ENCODE measurements at places on chromosomes 7 and 10.

DNA sequence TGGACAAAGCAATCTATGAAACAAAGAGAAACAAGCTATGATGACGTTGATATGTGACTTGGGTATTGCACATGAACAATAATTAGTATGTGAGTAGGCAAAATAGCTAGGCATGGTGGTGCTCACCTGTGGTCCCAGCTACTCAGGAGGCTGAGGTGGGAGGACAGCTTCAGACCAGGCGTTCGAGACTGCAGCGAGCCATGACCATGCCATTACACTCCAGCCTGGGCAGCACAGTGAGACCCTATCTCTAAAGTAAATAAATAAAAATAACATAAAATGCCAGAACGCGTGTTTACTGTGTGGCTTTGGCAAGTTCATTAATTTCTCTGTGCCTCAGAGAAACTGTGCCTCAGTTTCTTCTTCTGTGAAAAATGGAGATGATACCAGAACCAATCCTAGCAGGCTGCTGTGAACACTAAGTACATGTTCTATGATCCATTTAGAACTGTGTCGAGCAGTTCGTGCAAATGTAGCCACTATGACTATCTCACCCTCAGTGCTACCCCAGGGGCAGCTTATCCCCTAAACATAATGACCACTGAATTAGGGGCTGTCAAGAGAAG, 9.3 kb upstream of the TNS3 start:
- DNase-seq, result no peak

DNA sequence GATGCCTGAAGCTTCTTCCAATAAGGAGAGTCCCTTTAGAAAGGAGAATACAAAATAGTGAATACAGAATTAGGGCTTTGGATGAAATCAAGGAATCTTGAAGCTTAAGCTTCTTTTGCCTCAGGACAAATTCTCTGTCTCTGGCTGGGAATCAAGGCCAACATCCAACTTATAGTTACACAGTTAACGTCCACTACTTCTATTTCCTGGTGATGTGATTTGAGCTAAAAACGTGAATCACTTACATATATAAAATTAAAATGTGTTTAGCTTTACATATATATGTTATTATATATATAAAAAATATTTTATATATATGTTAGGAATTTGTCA, 11.4 kb upstream of the INPP5F start:
- DNase-seq, result no peak

DNA sequence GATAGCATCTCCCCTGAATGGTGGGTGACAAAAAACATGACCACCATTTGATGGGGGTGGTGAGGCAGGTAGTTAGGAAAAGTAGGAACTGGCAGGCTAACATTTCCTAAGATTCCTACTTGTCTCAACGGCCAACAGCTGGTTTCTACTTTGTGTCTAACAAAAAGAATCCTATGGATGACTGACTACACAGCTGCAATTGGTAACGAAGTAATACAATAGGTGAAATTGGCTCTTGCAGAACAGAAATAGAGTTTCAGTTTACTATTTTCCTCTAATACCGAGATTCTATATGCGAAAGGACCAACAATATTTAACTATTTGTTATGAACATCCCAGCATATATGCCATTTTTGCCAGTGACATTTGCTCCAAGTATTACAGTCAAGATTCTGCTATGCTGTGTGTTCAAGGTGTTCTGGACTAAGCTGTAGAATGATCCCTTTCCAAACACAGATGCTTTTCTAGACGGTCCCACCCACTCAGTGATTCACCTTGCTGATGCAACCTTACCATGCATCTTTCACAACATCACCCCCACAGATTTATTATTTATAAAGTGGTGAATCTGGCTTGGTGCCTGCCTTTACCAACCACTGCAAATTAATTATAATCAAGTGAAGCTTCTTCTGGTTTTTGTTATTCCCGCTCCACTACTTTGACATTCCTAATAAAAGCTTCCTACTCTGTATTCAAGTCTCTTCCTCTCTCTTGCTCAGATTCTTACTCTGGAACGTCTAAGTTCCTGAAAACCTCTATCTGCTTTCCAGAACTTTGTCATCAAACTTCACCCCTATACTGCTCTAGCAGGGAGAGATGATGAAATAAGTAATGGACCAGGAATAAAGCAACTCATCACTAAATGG, 16.8 kb downstream of the BBIP1 start:
- DNase-seq, result no peak

DNA sequence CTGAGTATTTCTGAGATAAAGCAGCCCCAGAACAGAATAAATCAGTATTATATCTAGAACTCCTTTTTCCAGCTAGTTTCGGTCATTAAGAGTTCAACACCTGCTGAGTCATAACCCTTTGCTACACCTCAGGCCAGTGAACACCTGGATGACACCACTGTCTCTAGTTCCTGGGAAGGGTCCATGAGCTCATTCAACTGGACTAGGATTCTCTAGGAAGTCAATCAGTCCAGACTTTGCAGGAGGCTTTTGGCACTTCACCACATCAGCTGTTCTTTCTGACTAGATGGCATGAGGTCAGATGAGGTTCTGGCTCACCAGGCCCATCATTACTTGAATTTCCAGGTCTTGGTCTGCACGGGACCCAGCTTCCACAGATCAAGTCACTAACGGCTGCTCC, 11.7 kb downstream of the SLC39A12 start:
- no peak for DNase-seq

- no peak for DNase-seq
These were observed 8.9 kb upstream of the CTBP2 start for GRCh38 chr10:125169279-125169678.

- DNase-seq, result no peak
These were observed 394.7 kb upstream of the AKR1E2 start for GRCh38 chr10:4431114-4431863.

DNA sequence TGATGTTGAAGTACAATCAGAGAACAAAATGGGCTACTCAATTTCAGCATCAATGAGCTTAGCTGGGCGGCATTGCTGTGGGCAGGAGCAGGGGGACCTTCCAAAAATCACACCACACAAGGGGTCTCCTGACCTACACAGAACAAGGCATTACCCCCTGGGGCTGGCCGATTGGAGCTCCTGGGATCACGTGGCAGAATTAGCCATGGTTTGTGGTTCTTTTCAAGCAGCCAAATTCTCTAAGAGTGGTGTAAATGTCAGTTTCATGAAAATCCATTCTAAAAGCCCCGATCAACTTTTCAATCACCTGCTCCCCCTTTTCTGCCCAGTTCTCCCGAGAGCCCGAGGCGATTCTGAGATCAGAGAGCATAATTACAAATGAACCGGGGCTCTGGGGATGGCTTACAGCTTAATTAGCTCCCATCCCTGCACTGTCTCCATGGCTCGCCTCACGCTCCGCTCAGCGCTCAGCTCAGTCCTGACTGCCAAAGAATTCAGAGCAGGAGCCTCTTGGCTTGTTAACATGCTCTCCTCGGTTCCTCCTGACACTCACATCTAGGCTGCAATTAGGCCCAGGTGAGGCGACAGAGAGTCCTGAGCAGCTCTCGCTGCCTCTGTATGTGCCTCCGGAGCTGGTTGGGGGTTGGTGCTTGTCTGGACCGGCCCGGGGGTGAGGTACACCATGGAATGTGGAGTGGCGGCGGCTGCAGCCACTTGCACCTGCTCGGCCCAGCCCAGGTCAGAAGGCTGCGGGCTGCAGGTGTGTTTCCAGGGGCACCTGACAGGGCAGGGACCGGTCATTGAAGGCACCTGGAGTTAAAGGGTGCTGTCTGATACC, 111.8 kb downstream of the WDR11 start:
- DNase-seq, result no peak

DNA sequence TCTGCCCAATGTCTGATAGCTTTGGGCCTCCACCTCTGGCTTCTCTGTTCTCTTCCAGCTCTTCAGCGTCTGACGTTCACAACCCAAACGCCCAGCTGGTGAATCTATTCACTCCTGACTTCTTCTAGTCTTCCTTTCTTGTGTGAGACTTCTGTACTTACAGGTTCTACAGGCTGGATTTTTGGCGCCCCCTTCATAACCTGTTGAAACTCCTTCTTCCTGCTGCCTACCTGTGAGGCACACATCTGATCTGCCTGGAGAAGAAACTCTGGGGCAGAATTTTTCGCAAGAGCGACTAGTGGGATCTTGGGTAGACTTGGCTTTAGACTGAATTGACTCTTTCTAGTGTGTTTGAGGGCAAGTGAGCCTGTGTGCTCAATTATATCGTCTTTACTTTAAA, 249.3 kb downstream of the REEP3 start:
- no peak for DNase-seq

GRCh38 chr10:117137911-117138642, at the start of gene VAX1:
Gene VAX1, minus strand, starts transcription at chr10:117138270. Its CDS starts 214 bp downstream, at chr10:117138056.
- DNase-seq, result no peak

DNA sequence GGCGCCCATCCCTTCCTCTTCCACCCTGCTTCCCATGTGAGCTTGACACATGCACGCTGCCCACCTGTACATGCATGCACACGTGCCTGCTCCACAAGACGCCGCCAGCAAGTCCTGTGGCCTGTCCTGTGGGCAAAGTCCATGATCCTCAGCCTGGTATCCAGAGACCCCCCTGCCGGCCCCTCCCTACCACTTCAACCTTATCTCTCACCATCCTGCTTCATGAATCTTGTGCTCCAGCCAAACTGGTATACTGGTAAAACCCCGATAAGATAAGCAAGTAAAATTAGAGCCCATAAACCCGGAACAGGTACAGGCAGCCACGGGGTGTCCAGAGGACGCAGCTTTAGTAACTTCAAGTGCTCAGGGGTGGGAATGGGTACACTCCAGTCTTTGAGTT, 11.8 kb upstream of the TBXAS1 start:
- DNase-seq, result no peak

- no peak for DNase-seq
These were observed 252.5 kb downstream of the PTEN start for GRCh38 chr10:88115968-88116367.

GRCh38 chr10:80491251-80492102, 37.4 kb downstream of the TSPAN14 start:
- no peak for DNase-seq

DNA sequence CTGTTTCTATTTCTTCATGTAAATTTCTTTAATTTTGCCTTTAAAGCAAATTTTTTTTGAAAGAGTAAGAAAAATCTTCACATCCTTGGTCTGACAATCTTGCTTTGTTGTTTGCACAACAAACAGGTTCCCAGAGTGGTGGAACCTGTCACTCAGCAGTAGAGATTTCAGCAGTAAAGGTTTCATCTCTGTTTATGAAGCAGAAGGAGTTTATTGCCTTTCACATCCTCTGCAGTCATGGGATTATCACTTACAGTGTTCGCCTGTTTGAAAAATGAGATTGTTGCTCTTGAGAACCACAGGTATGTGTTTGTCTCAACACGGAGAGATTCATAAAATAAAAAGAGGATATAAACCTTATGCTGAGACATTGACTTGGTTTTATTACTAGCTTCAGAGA, 342.6 kb downstream of the IPMK start:
- DNase-seq, result no peak

DNA sequence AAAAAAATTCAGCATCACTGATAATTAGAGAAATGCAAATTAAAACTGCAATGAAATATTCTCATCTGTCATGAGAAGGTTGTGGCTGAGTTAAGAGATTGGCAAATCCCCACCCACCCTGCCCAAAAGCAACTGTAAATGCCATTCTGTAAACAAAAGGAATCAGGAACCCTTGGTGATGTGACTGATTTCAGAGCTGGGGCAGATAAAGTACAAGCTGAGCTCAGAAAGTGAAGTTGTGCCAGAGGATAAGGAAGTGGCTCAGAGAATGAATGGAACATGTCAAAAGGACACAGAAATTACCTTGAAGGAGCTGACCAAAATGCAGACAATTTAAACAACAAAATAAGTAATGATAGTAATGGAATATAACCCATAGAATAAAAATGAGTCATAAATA, 32.7 kb upstream of the ARMS2 start:
- no peak for DNase-seq

- no peak for DNase-seq
These were observed 69.5 kb upstream of the PODXL start for GRCh38 chr7:131625817-131626372.

DNA sequence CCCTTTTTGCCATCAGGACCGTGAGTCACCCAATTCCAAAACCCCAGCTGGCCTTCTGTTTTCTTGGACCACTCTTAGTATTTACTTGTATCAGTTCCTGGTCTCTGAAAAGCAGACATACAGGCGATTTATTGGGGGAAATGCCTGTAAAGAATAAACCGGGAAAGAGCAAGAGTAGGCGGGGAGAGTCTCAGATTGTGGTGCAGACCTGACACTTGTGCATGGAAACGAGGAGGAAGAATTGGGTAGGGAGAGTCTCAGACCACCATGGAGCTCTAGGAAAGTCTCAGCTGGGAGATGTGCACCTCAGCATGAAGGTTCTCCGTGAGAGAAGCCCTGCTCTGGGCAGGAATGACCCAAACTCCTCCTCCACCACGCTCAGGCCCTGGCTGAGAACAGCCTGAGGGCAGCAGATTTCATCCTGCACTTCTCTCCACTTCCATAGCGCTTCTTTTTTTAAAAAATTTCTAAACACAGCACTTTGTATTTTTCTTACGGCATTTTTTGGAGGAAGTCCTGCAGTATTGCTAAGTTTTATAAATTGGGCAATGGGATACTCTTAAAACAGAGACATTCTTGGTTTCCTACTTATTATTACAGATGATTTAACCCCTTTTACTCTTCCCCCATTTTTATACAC, 6.1 kb upstream of the TASOR2 start:
- DNase-seq, result no peak

DNA sequence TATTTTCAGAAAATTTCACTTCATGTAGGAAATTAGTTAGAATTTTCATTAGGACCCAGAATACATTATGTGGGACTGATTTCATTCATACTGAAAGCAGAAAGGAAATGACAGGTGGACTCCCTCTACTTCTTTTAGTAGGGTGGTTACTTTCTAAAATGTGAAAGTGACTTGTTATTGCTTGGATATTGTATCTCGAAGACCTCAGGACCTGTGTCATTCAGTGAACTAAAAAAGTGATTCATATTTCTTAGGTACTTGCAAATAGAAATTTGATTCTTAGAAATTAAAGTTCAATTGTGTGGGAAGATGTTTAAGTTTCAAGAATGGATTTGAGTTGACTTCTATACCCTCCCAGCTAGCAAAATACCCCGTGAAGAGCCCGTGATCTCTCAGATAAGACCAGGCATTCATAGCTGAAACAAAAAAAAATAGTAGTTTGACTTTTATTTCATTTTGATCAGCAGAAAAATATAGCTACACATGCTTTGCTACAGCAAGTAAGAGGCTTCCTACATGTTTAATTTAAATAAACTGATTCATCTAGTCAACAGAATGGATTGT, 1037.1 kb downstream of the GATA3 start:
- DNase-seq, result no peak

All from OCI-LY7 (cell line).